ENCODE measurements at places on chromosomes 4 and X.

DNA sequence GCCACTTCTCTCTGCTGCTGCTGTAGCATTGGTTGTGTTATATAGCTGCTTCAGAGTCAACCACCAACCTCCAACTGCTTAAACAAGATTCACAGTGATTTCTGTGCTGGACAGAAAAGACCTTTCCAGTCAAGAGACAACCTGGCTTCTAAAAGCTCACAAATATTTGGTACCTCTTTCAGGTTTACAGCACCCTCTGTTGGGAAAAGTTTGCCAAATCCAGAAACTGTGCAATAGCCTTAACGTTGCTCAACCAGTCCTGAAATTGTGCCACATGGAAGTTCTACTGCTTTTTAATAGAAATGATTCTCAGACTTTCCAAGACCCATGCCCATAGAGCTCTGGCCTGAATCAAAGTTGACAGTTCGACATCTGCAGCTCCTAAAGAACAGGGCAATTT is 842.1 kb upstream of the HTR2C start:
- DNase-seq, result no peak

GRCh38 chrX:11766487-11766886 is 8.4 kb downstream of the MSL3 start:
- no peak for DNase-seq

DNA sequence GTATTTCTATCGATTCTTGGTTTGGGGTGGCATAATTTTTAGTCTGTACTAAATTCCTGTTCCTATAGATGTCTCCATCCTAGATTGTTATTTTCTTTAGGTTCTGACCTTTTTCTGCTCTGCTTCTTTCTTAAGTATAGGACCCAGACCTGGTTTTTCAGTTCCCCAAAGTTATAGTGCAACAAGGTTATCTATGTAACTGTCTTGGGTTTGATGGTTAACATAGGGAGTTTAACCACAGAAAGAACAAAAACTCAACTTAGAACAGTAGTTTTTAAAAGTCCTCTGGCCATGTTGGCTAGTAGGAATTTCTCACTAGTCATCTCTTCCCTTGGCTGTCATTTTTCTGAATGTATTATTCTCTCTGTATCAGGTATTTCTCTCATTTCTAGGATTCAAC is 38.8 kb upstream of the MAD2L1 start:
- no peak for DNase-seq

DNA sequence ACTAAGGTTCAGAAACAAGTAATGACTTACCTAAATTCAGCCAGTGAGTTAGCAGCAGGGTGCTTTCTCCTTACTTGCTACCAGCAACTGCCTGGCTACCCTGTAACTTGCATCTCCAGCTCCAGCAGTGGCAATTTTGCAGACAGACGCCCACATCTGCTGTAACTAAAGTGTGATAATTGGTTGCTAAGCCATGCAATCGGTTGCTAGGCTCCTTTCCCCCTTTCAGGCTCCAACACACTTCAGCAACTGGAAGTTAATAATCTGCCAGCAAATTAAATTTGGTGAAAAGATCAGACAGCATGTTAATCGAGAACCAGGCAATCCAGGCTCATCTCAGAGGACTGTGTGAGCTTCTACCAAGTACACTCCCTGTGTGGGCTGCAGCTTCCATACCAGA is 24.2 kb upstream of the ARHGEF9 start:
- DNase-seq, result no peak

DNA sequence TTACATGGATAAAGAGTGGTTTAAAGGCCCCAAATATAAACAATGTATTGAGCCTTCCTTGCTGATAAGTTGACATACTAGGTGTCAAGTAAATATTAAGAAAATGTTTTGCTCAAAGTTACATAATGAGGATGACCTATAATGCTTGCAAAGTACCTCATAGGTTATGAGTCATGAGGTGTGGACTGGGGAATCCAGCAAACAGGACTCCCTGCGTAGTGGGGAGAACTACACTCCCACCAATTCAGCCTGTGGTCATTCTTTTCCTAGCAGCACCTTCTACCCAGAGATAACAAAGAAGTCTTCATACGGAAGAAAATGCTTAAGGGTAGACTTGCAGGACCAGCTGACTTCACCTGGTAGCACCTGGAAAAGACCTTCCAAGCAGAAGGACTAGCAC is 418.9 kb upstream of the CPEB2 start:
- no peak for DNase-seq

DNA sequence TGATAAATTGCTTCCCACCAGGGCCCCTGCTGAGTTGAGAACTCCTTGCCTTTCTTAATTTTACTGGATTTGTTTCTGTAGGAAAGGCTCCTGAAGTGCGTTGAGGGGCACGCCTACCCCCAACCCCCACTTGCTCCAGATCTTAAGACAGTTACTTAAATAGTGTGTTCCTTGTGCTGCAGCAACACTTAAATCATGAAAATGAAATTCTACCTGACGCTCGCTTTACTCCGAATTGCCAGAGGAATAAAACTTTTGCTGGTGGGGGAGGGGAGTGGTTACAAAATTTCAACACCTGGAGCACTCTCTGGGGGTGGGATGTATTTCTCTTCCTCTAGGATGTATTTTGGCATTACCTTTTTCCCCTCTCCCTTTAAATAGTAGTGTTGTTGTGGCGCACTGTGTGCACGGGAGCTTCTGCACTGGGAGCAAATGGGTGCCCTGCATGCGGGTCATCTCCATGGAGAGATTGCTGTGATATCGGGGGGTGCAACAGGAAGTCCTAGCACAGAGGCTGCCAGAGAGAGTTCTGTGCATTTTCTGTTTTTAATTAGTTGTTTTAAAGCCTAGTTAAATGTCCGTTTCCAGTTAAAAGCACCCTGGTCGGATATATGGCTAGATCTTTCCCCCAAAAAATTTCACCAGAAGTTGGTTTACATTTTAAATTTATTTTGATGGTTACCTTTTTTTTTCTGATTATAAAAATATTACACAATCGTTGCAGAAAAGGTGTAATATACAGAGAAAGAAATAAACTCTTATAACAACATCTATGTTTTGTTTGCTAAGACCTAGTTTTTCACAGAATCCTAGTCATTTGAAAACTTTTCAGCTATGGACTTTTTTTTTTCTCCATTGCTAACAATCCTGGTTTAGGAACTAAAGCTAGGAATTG is 207.7 kb downstream of the SOWAHB start:
- DNase-seq, result peak; percentile 85

DNA sequence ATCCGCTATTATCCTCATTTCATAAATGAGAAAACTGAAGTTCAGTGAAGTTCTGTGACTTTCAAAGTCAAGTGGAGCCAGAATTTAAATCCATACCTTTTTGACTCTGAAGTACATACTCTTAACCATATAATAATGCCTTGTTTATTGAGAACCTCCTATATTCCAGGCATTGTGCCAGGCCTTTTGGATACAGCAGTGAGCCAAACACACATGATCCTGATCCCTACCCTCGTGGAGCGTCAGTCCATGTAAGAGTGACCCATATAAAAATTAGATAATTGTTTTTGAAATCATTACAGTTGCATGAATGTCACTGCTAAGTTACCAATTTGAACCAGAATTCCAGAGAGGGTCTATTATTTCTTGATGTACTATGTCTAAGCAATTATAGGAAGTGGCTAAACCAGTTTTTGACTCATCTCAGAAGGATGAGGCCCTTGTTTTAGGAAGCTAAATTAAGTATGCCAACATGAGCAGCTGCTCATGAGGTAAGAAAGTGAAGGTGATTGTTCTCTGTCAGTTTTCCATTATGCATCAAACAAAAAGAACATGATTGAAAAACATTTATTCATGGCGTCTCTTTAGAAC is 289.5 kb downstream of the GLUD2 start:
- no peak for DNase-seq

GRCh38 chr4:170743633-170744032 is 653.9 kb upstream of the AADAT start:
- no peak for DNase-seq

GRCh38 chr4:48899432-48899749 is 7.2 kb downstream of the OCIAD2 start:
- no peak for DNase-seq

DNA sequence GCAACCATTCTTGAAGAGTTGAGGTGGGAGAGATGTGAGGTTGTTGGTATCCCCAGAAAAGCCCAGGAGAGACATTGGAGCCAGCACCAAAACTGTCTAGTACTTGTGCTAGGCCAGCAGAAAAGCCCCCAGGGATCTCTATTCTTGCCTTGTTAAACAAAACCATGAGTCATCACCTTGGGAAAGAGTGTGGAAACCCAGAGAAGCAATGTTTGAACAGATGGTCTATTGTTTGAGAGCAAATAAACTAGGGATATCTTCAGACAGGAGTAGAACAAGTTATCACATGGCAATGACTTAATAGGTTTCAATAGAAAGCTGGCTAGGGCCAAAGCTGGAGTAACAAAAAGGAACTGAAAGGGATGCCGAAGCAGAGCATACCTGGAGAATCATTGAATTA is 195.7 kb upstream of the CASK start:
- peak; percentile 30 for DNase-seq

DNA sequence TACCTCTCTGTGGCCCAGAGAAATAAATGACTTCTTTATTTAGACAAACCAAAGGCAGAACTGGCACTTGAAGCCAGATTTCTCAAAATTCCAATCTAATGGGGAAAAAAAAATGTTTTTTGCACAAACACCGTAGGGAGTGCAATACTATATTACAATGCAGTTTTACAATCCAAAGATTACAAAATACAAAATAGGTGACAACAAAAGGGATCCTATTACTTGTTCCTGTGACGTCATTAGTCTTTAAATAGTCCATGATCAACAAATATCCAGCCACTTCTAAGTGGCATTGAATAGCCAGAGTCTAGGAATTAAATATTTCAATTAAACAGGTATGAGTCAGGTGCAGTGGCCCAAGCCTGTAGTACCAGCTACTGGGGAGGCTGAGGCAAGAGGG is 3.0 kb upstream of the APBB2 start:
- no peak for DNase-seq

DNA sequence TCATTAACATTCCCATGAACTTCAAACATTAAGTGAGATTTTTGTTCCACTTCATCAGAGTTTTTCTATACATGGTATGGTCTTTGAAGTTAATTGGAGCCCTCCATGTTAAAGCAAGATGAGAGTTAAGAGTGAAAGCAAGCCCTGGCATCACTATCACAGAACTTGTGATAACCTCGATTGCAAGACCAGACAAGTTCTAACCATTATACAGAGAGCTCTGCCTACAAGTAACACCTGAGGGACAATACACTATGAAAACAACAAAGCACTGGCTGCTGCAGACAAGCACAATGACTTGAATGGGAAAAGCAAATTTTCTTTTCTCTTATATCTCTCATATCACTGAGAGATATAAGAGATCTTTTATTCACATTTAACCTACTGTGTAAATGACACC is 126.6 kb upstream of the GYPA start:
- DNase-seq, result no peak

DNA sequence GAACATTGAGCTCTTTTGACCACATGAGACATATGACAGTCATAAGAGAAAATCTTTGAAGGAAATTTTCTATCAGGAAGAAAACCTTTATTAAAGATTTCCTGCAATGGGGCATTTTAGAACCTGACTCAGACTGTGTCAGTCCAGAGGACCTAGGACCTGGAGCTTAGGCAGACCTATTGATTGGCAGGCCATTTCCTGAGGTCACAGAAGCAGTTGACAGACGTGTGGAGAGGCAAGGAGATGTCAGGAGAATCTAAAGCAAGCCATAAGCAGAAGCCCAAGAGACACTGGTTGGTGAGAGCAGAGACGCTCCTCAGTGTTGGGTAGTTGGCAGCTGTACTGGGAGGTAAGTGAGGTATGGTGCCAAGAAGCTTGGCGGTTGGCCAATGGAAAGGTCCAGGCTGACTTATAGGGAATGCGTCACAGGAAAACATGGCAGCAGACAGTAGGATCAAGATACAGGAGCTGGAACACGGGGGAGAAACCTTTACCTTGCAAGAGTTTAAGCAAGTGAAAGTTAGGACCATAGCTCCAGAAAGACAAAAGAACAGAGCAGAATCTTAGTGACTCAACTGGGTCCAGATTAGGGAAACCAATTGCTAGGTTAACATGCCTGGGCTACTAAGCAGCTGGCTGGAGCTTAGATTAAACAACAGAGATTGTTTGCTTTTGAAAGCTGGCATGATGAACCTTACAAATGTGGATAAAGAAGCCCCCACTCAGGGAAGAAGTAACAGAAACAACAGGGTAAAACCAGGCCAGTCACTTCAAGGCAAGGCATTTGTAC is 18.6 kb downstream of the PALLD start:
- no peak for DNase-seq

DNA sequence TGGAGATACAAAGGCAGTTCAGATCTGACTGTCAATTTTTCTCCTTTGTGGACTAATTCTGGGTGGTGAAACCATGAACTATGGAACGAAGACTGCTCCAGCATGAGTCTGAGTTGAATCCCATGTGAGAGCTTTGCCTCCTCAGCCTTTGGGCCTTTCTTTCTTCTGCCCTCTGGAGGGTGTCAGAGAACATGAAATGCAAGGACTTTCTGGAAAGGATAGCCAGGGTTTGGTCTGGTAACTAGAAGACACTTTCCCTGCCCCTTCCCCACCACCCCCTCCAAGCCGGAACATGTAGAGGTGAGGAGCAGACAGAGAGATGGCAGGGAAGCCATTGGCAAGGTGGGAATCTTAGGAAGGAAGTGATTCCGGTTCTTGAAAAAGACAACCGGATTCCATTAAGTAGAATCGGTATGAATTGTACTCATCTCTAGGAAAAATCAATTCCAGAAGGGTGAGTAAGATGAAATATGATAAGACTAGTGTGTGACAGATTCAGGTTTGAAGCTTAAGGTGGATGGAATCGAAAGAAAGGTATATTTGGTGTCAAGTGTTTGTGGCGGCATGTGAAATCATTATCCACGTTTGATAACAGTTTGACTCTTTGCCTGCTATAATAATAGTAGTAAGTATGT is 19.0 kb downstream of the FHL1 start:
- DNase-seq, result peak; percentile 68

- peak; percentile 94 for DNase-seq
Measured at GRCh38 chr4:39706334-39706733, 8.4 kb downstream of the UBE2K start.

DNA sequence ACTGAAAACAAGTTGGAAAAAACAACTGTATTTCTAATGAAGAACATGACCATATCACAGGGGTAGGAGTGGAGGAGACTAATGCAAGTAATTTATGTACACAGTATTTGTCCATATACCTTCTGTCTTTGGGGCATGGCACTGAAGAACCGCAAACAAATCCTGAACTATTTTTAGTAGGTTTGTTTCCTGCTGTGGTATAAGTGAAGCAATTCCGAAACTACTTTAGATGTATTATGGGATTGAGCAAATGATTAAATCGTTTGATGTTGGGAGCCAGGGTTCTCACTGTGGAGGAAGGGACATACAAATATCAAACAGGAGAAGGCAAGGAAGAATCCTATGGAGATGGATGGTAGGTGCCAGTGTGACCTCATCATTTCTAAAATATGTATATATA is 18.9 kb upstream of the SH3KBP1 start:
- DNase-seq, result no peak

GRCh38 chrX:45903781-45904201 is 641.4 kb downstream of the ZNF674 start:
- DNase-seq, result no peak

Measured in EH (cell line).